ENCODE measurements at places on chromosomes 7 and 10.

DNA sequence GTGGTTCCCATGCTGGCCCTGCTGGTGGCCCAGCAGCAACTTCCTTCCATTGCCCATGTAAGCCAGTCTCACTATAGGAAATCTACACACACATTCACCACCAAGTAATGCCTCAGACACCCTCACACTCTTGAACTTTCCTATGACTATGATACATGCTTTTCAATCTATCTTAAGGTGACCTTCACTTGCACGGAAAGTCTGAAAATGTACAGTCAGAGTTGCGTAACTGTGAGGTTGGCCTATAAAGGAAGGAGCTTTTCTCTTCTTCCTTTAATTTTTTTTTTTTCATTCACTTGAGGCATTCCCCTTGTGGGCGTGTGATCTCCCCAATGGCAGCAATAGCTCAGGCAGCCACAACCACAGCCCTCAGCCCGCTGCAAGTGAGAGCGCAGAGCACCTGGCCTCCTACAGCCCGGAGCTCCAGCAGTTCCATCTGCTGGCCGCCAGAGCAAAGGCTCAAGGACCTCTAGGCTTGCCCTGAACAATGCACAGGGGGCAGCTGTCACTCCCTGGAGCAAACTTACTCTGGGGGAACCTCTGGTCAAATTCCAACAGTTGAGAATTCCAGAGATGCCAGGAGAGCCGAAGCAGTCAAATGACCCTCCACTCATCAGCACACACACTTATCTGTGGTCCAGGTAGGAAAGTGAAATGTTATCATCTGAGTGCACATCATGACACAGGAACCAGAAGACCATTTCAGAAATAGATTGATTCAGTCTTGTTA is 123.1 kb upstream of the ADO start:
- DNase-seq: peak; percentile 81

GRCh38 chr7:34091321-34091917 is 186.1 kb downstream of the BMPER start:
- peak; percentile 15 for DNase-seq

DNA sequence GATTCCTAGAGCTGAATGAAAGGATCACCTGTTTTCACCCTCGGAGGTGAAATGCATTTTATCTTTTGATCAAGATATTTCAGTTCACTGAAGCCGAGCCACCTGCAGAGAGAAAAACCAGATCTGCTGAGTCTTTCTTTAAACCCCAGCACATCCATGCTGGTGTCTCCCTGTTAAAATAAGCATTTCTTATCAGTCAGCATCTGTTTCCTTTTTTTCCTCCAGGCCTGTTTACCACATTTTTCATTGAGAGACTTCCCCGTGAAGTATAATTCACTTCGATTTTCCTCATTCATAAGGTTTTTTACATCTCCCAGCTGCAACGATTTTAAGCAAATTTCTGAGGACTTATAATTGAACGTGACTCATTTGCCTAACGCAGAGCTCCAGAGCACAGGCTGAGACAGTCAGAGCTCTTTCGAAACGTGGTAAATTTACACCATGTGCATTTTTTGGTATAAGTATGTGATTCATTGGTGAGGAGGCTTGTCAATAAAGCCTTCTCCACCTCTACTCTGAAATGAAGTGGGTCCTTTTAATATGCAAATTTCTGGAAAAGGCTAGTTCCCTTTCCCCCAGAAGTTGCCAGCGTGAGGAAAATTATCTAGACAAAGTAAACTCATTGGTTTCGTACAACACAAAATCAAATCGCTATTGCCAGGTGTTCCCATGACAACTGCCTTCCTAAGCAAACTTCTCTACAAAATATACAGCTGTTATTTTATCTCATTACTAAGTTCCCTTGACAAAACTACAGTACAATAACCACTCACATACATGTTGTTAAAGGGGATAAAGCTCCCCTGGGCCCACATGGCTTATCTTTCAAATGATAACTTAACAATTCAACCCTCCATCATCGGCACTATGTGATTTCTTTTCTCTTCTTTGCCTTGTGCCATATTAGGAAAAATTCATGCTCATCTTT is 374.8 kb upstream of the AKR1E2 start:
- no peak for DNase-seq

DNA sequence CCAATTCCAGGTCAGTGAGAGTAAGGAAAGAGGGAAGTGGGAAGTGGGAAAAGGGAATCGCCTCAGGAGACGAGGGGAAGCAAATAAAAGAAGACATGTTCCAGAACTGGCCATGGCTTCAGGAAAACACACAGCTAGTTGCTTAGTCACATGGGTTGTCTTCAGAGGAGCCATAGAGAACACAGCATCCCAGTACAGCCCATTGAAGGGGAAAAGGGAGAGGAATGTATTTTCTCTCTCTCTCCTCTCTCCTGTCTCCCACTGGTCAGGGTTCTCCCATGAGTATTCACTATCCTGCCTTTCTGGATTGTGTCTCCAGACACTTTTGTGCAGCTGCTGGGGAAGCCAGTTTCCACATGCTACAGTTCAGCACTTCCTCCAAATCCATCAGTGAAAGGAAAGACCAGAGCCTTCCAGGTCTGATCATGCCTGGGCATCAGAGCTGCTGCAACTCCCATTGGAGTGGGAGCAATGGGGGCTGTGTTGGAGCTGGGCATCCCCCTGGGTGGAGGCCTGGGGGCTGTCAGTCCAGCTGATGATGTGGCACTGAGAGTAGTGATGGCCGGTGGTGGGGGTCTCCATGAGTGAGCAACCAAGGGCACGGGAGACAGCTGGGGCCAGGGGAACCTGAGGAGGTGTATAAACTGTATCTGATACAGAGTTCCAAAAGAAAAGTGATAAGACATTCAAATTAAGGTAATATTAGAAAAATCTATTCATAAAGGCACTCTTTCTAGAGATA is 38.6 kb downstream of the MAP3K8 start:
- DNase-seq: no peak

GRCh38 chr7:100400656-100401055 is 27.4 kb downstream of the PILRA start:
- peak; percentile 16 for DNase-seq

- DNase-seq: peak; percentile 51
These were observed 74.1 kb downstream of the NRBF2 start for GRCh38 chr10:63206997-63207811.

DNA sequence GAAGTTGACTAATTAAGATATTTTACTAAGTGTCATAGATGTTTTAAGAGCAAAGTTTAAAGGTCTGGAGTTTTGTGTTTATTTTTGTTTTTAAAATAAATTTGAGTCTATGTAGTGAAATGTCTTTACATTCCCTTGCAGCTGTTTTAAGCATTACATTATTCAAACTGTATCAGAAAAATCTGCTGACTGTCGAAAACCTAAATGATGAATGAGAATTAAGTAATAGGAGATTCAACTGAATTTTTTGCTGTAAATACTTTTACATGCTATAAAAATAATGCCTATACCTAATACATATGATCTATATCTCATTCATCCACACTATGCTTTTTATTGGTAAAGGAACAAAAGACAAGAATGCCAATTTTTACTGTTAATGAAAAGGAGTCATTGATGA is 227.2 kb downstream of the CSTF2T start:
- no peak for DNase-seq

DNA sequence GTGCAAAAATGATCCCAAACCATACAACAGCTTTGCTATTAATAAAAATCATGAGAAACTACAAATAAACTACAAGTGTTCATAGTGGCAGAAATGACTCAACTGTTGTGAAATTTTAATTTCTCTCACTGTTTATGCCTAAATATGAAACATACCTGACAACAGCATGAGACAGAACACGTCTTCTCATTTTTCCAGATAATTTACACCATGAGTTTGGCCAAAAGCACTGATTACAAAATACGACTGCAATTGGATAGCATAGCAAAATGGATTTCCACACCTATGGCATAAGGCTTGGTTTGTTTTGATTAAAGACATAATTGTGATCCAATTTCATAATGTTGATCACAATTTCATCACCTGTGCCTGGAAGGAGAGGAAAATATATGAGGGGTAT is 608.6 kb downstream of the GATA3 start:
- DNase-seq: no peak

DNA sequence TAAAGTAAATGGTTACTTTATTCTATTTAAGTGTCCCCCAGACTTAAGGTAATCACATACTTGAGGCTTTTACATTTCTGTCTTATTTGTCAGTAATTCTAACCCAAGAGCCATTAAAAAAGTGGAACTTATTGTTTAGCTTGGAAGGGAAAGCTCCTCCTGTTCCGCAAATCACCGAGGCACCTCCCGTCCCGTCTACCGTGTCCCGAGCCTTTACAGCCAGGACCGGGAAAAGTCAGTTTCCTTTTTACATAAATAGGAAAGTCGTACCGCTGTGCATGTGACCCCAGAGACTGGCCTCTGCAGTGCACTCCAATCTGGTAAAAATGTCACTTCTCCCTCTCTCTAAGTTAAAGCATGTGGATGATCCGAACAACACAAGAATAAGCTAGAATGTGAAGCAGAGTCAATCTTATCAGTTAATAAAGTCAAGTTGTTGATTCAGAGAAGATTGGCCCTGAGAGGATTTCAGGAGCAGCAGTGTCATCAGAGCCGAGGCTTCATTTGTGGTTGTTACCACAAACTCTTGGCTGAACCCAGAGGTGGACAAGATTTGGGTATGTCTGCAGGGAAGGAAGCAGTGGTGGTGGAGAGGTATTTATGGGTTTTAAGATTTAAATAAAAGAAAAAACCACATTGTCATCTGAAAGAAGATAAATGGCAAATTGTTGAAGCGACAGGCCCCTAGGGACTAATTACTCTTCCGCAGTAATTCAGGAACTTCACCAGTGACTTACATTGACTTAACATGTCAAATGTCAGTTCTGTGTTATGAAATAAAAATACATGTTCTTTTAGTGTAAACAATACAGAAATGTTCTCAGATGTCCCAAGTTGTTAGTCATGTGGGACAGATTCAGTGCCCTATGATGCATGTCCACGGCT is 316.6 kb upstream of the ZNF32 start:
- DNase-seq: no peak

DNA sequence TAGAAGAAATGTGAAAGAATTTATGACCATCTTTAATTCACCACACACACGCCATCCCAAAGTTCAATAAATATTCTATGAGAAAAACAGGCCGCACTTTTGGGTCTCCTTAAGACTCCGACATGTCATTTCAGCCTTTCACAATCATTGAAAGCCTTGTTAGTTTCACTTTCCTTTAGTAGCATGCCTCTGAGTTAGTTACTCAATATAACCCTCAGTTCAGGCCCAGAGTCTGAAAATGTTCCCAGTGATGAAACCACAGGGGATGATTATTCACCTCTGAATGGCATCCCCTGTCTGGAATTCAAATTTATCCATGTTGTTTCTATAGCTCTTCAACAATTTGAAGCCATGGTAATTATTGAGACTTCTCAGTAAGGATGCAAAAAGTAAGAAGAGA is 278.1 kb upstream of the NRP1 start:
- peak; percentile 41 for DNase-seq

DNA sequence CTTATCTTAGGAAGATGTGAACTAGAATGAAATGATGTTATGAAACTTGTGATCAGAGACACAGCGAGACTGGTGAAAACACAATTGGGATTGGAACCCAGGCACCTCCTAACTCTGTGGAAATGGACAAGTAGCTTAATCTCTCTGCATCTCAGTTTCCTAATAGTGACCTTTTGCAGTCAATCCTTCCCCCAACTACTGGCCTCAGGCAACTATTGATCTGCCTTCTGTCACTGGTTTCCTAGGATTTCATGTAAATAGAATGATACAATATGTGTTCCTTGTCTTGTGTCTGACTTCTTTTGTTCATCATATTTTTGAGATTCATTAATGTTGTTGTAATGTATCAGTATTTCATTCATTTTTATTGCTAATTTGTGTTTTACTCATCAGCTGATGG is 341.7 kb downstream of the REEP3 start:
- no peak for DNase-seq

- DNase-seq: peak; percentile 27
These were observed 31.3 kb upstream of the DAGLB start for GRCh38 chr7:6479067-6479466.

- no peak for DNase-seq
These were observed 63.2 kb upstream of the TMEM168 start for GRCh38 chr7:112853422-112853821.

DNA sequence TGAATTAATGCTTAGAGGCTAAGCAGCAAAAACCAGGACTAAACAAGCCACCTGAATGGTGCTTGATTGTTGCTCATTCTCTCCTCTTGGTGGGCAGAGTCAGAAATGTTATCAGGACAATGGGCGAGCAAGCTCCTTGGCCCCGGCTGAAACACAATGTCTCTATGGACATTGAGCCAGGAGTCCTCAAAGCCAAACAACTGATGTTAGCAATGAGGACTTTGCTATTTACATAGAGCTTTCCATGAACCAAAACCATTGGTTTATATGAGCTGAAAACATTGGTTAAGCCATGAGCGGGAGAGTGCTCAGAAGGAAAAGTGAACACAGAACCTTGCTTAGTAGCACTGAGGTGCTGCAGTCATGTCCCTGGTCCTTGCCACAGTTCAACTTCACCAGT is 21.5 kb upstream of the NPVF start:
- no peak for DNase-seq

- no peak for DNase-seq
These were observed 77.2 kb upstream of the PCBD1 start for GRCh38 chr10:70965566-70965965.

GRCh38 chr7:128041203-128041602 is 10.0 kb upstream of the LRRC4 start:
- no peak for DNase-seq

DNA sequence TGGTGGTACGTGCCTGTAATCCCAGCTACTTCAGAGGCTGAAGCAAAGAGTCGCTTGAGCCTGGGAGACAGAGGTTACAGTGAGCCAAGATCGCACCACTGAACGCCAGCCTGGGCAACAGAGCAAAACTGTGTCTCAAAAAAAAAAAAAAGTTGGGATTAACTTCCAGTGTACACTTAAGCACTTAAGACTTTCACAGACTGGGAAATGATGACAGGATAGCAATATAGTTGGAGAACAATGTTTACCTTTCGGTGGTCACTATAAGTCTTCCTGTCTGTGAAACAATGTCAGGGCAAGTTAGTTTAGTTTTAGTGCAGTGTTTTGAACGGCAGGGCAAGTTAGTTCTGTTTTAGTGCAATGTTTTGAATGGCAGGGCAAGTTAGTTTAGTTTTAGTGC is 130.2 kb downstream of the TPST1 start:
- no peak for DNase-seq

DNA sequence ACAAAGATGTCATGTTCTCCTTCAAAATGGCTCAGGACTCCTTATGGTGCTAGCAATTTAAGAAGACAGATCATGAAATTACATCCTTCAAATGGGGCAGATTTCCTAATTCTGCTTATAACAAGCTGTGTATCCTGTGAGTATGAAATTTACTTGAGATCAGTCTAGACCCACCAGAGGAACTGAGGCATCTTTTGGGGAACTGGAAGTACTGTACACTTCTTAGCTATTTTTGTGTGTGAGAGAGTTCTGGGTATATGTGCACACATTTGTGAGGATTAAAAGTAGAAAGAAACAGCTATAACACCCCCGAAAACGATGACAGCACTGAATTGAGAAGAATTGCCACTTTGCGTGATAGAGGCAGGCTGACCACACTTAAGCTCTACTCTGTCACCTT is 187.0 kb upstream of the CCDC6 start:
- no peak for DNase-seq

- no peak for DNase-seq
These were observed 185.8 kb downstream of the USP6NL start for GRCh38 chr10:11425676-11426075.

GRCh38 chr7:27271384-27271783 is 28.8 kb downstream of the EVX1 start:
- no peak for DNase-seq

- no peak for DNase-seq
These were observed 230.8 kb upstream of the LRRTM3 start for GRCh38 chr10:66695046-66695445.

- no peak for DNase-seq
These were observed 155.8 kb downstream of the MALRD1 start for GRCh38 chr10:19204246-19204917.

All from activated CD4-positive, alpha-beta T cell treated with anti-CD3 and anti-CD28 coated beads, Interleukin-2, Interleukin-6, amounts not matched to agents 100 ng/mL and 50 ng/mL, durations not matched to agents 16 hours and 8 hours (primary cell).